T-cell (primary cell): ENCODE measurements at places on chromosomes 4 and X.

DNA sequence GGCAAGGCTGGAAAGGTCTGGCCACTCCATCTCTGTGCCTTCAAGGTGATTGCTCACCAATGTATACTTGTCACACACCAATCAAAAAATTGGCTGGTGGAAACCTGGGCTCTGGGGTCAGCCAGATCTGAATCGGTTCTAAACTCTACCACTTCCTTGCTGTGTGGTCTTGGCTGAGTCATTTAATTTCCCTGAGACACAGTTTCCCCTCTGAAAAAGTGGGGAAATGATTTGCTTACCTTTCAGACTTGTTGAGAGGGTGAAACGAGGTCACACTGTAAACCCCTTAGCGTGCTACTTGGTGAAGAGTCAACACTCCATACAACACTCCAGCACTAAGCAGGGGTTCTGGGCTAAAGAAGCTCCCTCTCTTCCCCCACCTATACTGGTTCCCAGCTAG, 252.3 kb upstream of the ZIC3 start:
- H3K36me3 ChIP-seq: no peaks in the 10 kb centered on the region
- no peak overlapping the region for H3K27ac ChIP-seq
- no peak overlapping the region for H3K4me3 ChIP-seq
- no peaks in the 10 kb centered on the region for H3K4me1 ChIP-seq

DNA sequence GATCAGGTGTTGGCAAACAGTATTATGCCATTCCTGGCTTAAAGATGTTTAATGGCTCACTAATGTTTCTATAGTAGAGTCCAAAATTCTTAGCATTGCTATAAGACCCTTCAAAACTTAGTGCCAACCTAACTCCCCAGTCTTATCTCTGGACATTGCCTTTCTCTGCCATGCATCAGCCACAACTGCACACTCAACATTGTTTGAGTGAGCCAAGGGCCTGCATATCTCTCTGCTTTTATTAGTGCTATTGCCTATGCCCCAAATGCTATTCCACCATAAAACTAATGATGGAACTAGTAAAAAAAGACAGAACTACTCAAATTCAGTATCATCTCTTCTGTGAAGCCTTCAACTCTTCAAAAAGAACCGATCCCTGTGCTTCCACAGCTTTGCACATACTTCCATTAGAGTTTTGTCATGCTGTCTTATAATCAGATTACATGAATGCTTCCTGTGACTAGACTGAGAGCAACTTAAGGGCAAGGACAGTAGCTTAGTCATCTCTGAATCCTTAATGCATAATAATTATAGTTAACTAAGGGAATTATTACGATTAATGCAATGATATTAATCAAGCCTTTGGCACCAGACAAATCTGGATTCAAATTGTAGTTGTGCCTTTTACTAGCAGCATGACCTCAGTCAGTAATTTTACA, 53.7 kb downstream of the CHM start:
- H3K4me1 ChIP-seq: no peaks in the 10 kb centered on the region
- H3K4me3 ChIP-seq: no peak overlapping the region
- no peaks in the 10 kb centered on the region for H3K36me3 ChIP-seq
- no peak for DNase-seq

- no peak for DNase-seq
- no peak overlapping the region for H3K4me3 ChIP-seq
- no peak overlapping the region for H3K27ac ChIP-seq
- peaks cover 2% of the 10 kb centered on the region for H3K27me3 ChIP-seq
- H3K36me3 ChIP-seq: no peaks in the 10 kb centered on the region
- H3K4me1 ChIP-seq: peaks cover 4% of the 10 kb centered on the region
Measured at GRCh38 chrX:40102393-40103381, 4.9 kb upstream of the BCOR start.

DNA sequence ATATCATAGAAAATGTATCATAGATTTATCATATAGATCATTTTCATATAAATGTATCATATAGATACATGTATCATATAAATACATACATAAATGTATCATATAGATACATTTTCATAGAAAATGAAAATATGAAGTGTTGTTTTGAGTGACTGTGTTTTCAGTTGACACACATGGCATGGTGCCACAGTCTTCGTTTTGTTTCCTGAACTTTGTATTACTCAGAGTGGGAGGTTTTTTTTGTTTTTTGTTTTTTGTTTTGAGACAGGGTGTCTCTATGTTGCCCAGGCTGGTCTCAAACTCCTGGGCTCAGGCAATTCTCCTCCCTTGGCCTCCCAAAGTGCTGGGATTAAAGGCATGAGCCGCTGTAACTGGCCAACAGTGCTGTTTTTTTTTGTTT, 3.9 kb downstream of the RBM10 start:
- no peak overlapping the region for H3K4me3 ChIP-seq
- no peak for DNase-seq
- H3K36me3 ChIP-seq: no peaks in the 10 kb centered on the region
- H3K4me1 ChIP-seq: peaks cover 25% of the 10 kb centered on the region

GRCh38 chr4:57424232-57424897, 314.2 kb upstream of the IGFBP7 start:
- no peaks in the 10 kb centered on the region for H3K27me3 ChIP-seq
- H3K36me3 ChIP-seq: no peaks in the 10 kb centered on the region
- H3K27ac ChIP-seq: no peak overlapping the region
- no peak overlapping the region for H3K4me3 ChIP-seq

- DNase-seq: no peak
- H3K4me1 ChIP-seq: no peaks in the 10 kb centered on the region
- H3K27me3 ChIP-seq: no peaks in the 10 kb centered on the region
- H3K27ac ChIP-seq: no peak overlapping the region
- H3K4me3 ChIP-seq: no peak overlapping the region
Measured at GRCh38 chrX:123561439-123562215, 171.2 kb downstream of the THOC2 start.

GRCh38 chr4:52103319-52103718, 52.2 kb downstream of the SPATA18 start:
- H3K4me1 ChIP-seq: no peaks in the 10 kb centered on the region
- H3K27ac ChIP-seq: no peak overlapping the region
- no peaks in the 10 kb centered on the region for H3K36me3 ChIP-seq
- H3K4me3 ChIP-seq: no peak overlapping the region
- no peak for DNase-seq

DNA sequence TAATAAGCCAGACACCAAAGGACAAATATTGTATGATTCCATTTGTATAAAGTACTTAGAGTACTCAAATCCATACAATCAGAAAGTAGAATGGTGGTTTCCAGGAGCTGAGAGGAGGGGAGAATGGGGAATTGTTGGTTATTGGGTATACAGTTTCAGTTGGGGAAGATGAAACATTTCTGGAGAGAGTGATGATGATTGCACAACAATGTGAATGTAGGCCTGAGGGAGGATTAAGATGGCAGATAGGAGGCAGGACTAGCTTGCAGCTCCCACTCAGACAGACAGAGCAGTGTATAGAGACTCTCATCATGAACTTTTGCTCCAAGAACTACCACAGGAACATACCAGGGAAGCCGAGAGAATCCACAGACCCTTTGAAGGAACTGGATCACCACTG, 75.7 kb upstream of the PAK3 start:
- H3K27me3 ChIP-seq: peaks cover 4% of the 10 kb centered on the region
- no peaks in the 10 kb centered on the region for H3K36me3 ChIP-seq
- H3K27ac ChIP-seq: no peak overlapping the region
- no peak for DNase-seq
- H3K4me3 ChIP-seq: no peak overlapping the region

- no peaks in the 10 kb centered on the region for H3K4me1 ChIP-seq
- no peaks in the 10 kb centered on the region for H3K27me3 ChIP-seq
- DNase-seq: no peak
- no peaks in the 10 kb centered on the region for H3K36me3 ChIP-seq
- no peak overlapping the region for H3K27ac ChIP-seq
Measured at GRCh38 chr4:73735231-73735630, 5.1 kb upstream of the CXCL8 start.

GRCh38 chrX:2841537-2841936, 12.8 kb downstream of the GYG2 start:
- H3K27me3 ChIP-seq: no peaks in the 10 kb centered on the region
- no peaks in the 10 kb centered on the region for H3K36me3 ChIP-seq
- no peak overlapping the region for H3K27ac ChIP-seq
- H3K4me1 ChIP-seq: no peaks in the 10 kb centered on the region
- no peak overlapping the region for H3K4me3 ChIP-seq

GRCh38 chrX:80206647-80207046, 192.1 kb downstream of the TBX22 start:
- H3K27me3 ChIP-seq: no peaks in the 10 kb centered on the region
- no peak overlapping the region for H3K4me3 ChIP-seq
- no peaks in the 10 kb centered on the region for H3K4me1 ChIP-seq
- no peak for DNase-seq
- no peak overlapping the region for H3K27ac ChIP-seq

GRCh38 chrX:153416781-153417450, 5.6 kb downstream of the ZFP92 start:
- H3K4me1 ChIP-seq: no peaks in the 10 kb centered on the region
- H3K36me3 ChIP-seq: no peaks in the 10 kb centered on the region
- H3K4me3 ChIP-seq: no peak overlapping the region
- H3K27me3 ChIP-seq: no peaks in the 10 kb centered on the region
- DNase-seq: no peak

GRCh38 chr4:52212702-52213101, 161.6 kb downstream of the SPATA18 start:
- no peaks in the 10 kb centered on the region for H3K4me1 ChIP-seq
- no peak overlapping the region for H3K4me3 ChIP-seq
- H3K27ac ChIP-seq: no peak overlapping the region
- DNase-seq: no peak

DNA sequence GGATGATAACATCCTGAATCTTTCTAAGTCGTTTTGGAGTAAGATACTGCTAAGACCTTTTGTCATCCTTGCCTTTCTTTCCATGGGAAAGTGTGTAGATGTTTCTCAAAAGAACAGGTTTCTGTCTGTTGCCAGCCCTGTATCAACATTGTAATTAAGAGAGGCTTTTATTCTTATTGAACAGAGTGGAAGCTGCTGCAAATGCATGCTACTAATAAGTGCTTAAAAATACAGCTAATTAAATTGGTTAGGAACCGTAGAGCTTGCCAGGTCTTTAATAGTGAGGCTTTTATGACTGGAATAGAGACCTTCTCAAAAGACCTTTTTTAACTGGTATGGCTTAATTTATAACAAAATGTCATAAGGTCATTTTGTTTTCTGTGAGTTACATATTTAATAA, 34.4 kb downstream of the INTU start:
- H3K4me1 ChIP-seq: no peaks in the 10 kb centered on the region
- H3K27me3 ChIP-seq: no peaks in the 10 kb centered on the region
- no peaks in the 10 kb centered on the region for H3K36me3 ChIP-seq
- H3K4me3 ChIP-seq: no peak overlapping the region
- no peak for DNase-seq
- no peak overlapping the region for H3K27ac ChIP-seq

DNA sequence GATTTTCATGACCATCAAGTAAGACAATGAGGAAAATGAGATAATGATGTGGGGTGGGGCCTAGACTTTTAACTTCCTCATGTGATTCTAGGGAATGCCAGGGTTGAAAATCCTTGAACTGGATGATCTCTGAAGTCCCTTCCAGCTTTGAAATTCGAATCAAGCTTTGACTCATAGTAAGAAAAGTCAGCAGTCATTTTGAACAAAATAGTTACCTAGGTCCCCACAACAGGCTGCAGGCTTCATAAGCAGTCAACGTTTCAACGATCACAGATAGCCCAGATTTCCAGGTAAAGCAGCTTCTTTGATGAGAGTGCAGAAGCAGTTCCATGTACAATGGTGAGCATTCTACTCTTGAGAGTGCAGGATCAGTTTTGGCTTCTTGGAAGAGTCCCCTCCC, 93.7 kb downstream of the GRIA3 start:
- no peak overlapping the region for H3K4me3 ChIP-seq
- H3K36me3 ChIP-seq: no peaks in the 10 kb centered on the region
- no peaks in the 10 kb centered on the region for H3K27me3 ChIP-seq
- no peak for DNase-seq
- no peak overlapping the region for H3K27ac ChIP-seq

DNA sequence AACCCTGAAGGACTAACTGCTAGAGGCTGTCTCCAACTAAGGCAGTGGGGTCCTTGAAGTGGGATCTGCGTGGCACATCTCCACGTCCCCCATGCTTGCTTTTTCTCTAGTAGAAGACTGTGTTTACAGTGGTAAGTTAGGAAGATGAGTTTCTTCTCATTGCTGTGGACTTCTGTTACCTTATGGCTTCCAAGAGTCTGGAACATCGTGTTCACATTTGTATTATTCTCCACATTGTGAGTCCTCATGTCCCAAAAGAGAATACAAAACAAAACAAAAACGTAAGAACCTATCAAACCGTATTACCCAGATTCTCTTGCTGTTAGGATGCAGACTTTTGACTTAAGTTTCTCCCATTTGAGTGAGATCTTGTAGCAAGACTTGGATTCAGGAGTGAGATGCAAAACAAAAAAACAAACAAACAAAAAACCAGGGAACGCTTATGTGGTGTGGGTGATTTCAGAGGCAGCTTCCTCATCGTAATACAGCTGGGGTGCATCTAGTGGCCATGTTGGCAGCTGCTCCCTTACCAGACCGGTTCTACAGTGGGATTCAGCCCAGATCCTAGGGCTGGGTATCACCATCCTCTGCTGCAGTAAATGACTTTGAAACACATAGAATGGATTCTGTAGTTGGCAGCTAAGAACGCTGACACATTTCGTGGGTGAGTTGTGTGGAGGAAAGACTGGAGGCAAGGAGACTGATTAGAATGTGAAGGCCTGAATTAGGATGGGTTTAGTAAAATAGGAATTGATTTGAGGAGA, 41.3 kb downstream of the TMEM131L start:
- H3K4me3 ChIP-seq: no peak overlapping the region
- peaks cover 28% of the 10 kb centered on the region for H3K36me3 ChIP-seq
- H3K4me1 ChIP-seq: peaks cover 17% of the 10 kb centered on the region
- no peaks in the 10 kb centered on the region for H3K27me3 ChIP-seq
- no peak overlapping the region for H3K27ac ChIP-seq

DNA sequence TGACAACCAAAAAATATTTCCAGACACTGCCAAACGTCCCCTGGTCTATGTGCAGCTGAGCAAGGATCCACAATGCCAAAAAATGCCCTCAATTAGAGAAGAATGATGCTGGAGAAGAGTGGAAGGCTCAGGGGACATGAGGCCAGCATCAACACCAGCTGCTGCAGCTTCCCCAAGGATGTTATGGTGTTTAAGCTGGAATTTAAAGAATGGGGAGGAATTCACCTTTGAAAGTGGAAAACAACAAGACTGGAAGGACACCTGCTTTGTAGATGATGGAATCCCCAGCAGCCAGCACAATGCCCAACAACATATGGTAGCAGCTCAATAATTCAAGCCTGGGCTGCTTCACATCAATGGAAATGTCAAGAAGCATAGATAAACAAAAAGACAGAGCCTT, 20.3 kb upstream of the SMPX start:
- no peaks in the 10 kb centered on the region for H3K27me3 ChIP-seq
- DNase-seq: no peak
- no peak overlapping the region for H3K4me3 ChIP-seq
- H3K36me3 ChIP-seq: no peaks in the 10 kb centered on the region
- no peak overlapping the region for H3K27ac ChIP-seq

- no peaks in the 10 kb centered on the region for H3K4me1 ChIP-seq
- peaks cover 5% of the 10 kb centered on the region for H3K36me3 ChIP-seq
- DNase-seq: peak; percentile 49
- peak overlapping the region; percentile 52 for H3K27ac ChIP-seq
Measured at GRCh38 chr4:186201535-186202230, 10.3 kb downstream of the CYP4V2 start.
